Kidney (tissue), 22 donors: ENCODE measurements at places on chromosomes 11 and 22. TPM values are rescaled to one million over a fixed set of nuclear protein-coding genes. Genes with fewer than 3 reads are reported as not detected.

DNA sequence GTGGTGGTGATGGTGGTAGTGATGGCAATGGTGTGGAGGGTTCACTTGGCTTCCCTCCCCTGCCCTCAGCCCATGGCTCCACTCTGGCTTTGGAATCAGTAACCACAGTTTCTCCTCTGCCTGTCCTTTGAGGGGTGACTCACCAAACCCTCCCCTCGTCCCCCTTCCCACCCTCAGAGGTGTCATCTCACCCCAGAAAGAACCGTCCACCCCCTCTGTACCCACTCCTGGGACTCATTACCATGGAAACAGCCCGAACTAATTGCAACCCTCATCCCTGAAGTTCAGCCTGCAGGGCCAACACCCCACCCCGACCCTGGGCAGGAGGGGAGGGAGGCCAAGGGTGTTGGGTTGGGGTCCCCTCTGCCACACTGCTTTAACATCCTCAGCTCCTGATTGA, 26.6 kb downstream of the PHLDB1 start:
- H3K27ac ChIP-seq: peak overlapping the region; percentile 37
- no peak for DNase-seq
- H3K4me1 ChIP-seq: peaks cover 2% of the 10 kb centered on the region
- no peak overlapping the region for H3K4me3 ChIP-seq

GRCh38 chr11:61983419-61983818, 16.0 kb upstream of the FTH1 start:
- no peaks in the 10 kb centered on the region for H3K27me3 ChIP-seq
- peaks cover 8% of the 10 kb centered on the region for H3K4me1 ChIP-seq
- H3K27ac ChIP-seq: no peak overlapping the region
- no peaks in the 10 kb centered on the region for H3K36me3 ChIP-seq
- H3K4me3 ChIP-seq: no peak overlapping the region
- DNase-seq: no peak

DNA sequence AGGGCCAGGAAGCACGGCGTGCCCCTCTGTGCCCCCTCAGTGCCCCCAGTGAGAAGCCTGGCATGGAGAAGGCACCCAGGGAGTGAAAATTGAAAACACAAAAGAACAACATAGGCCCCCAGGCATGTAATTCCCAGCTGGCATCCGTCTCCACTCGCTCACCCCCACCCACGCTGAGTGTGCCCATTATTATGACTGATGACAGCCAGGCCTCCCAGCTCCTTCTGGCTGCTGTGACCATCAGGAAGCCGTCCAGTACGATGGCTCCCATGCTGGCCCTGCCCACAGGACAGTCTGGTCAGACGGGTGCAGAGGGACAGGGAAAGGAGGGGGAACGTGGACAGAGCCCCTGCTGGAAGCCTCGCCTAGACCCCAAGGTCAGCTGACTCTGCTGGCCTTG, 30.1 kb downstream of the ELFN2 start:
- no peak for DNase-seq
- H3K27me3 ChIP-seq: no peaks in the 10 kb centered on the region
- H3K27ac ChIP-seq: no peak overlapping the region
- H3K36me3 ChIP-seq: no peaks in the 10 kb centered on the region

GRCh38 chr11:69000391-69000790, 12.7 kb downstream of the MRGPRF start:
- DNase-seq: peak; percentile 2
- peaks cover 5% of the 10 kb centered on the region for H3K4me1 ChIP-seq
- no peaks in the 10 kb centered on the region for H3K36me3 ChIP-seq
- H3K27ac ChIP-seq: peak overlapping the region; percentile 32
- no peak overlapping the region for H3K4me3 ChIP-seq

GRCh38 chr11:21447871-21448270, 745.0 kb upstream of the ANO5 start:
- H3K4me1 ChIP-seq: no peaks in the 10 kb centered on the region
- H3K36me3 ChIP-seq: no peaks in the 10 kb centered on the region
- no peak overlapping the region for H3K4me3 ChIP-seq
- DNase-seq: no peak
- no peaks in the 10 kb centered on the region for H3K27me3 ChIP-seq

GRCh38 chr11:86069408-86070101, 671 bp upstream of the PICALM start:
- peaks cover 6% of the 10 kb centered on the region for H3K4me1 ChIP-seq
- peak overlapping the region; percentile 99 for H3K27ac ChIP-seq
- no peaks in the 10 kb centered on the region for H3K36me3 ChIP-seq
- no peak for DNase-seq
- H3K4me3 ChIP-seq: peak overlapping the region; percentile 36

DNA sequence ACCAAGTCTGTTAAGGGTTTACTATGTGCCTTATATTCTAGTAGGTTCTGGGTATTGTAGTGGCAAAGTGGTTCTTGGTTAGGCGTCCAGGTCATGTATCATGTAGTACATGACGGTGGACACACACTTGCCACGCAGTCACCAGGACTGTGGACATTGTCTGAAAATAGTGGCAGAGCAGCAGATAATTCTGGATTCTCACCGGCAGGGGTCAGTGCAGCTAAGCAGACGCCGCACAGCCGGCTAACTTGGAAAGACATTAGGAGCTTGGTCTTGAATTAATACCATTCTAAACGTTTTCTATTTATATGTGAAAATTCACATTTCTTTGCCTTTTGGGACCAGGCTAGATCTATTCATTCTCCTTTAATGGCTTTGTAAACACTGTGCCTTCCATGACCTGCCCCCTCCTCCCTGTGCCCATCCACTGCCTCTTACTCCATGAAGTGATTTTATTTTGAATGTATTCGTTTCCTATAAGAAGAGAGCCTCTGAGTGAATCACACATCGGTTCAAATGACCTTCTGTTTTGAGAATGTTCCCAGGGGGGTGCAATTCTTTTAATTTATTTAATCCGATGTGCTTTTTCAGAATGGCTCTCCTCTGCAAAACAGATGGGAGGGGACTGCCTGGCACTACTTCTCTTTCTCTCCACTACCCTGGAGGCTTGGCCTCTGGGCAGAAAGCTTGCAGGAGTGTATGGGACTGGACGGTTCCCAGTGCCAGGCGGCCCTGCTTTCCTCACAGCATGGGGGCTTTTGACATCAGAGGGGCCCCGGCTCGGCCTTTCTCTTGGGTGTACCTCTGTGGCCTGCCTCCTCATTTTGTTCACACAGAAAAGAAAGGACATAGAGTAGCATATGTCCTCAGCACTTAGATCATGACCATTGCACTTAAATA, 378.0 kb downstream of the NTM start:
- no peaks in the 10 kb centered on the region for H3K36me3 ChIP-seq
- H3K4me3 ChIP-seq: no peak overlapping the region
- peak; percentile 68 for DNase-seq
- H3K27ac ChIP-seq: no peak overlapping the region
- no peaks in the 10 kb centered on the region for H3K4me1 ChIP-seq
- no peaks in the 10 kb centered on the region for H3K27me3 ChIP-seq

DNA sequence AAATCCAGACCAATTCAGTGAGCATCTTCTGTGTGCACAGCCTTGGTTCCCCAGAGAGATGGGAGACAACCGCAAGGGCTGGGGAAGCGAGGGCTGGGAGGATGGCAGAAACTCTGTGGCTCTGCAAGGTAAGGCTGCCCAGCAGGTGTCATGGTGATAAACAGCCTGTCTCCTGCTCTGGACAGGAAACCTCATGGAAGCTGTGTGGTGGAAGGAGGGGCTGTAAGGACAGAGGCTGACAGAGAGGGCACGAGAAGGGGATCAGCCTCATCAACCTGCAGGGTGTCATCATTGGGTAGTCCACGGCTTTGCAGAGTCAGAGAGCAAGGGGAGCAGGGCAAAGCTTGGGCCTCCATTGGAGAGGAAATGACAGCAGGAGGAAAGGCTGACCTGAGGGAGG, 138.4 kb upstream of the CADM1 start:
- no peak for DNase-seq
- no peaks in the 10 kb centered on the region for H3K36me3 ChIP-seq
- H3K27ac ChIP-seq: no peak overlapping the region

DNA sequence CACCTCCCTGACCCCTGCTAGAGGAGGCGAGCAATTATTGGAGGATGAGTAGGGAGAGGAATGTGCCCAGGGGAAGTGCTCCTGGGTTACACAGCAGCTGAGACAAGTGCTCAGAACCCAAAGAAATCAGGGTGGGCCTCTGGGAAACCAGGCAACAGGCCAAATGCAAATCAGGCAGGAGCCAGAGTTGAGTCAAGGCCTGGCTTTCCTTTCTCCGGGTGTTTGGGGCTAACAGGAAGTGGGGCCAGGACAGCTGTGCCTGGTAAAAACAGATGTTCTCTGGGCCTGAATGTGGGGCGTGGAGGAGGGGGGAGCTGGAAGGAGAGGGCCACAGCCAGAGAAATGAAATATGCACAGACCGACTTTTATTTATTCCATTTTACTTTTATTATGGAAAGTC, 22.0 kb downstream of the MFNG start:
- no peak overlapping the region for H3K27ac ChIP-seq
- H3K27me3 ChIP-seq: no peaks in the 10 kb centered on the region
- H3K4me3 ChIP-seq: no peak overlapping the region
- H3K4me1 ChIP-seq: no peaks in the 10 kb centered on the region
- no peaks in the 10 kb centered on the region for H3K36me3 ChIP-seq

DNA sequence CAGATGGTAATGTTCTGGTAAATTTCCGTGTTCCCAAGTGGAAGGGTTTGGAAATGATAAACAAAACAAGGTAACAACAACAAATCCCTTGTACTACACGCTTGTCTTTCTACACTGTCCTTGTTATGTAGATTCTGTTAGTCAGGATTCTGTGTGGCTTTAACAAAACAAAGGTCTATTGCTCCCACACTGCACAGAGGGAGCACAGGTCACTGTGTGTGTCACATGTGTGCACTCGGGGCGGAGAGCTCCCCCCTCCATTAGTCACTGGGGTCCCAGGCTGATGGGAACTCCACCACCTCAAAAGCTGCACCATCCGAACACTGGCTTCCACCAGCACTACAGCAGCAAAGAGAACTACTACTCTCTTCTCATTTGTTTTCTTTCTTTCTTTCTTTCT, 227.9 kb downstream of the NTM start:
- no peak overlapping the region for H3K27ac ChIP-seq
- no peak for DNase-seq
- H3K36me3 ChIP-seq: no peaks in the 10 kb centered on the region
- no peaks in the 10 kb centered on the region for H3K4me1 ChIP-seq
- H3K4me3 ChIP-seq: no peak overlapping the region

Gene OR1S2
- total RNA-seq: not detected

DNA sequence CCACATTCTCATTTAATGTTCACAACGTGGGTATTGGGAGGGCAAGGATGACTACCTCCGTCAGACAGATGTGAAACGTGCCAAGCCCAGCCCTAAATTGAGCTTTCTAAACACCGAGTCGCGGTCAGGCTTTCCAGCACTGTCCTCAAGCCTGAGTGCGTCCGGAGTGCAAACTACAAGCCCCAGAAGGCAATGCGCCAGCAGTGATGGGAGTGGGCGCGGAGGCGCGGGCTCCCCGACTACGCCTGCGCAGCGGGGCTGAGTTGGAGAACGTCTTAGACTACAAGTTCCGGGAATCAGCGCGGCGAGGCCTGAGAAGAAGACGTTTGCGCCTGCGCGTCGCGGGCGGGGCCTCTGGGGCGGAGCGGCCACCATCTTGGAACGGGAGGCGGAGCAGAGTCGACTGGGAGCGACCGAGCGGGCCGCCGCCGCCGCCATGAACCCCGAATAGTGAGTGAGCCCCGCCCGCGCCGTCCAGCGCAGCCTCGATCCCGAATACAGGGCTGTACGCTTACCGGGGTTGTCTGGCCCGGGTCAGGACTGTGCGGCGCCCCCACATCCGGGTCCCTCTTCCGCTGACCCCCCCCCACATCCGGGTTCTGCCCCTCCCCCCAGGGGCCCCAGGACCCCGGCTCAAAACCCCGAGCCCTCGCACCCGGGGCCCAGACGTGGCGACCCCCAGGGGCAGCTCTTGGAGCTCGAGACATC, at the start of gene RAB1B:
Gene RAB1B (plus strand): TSS at position 396 of the 708 bp plus-strand sequence. CDS start 41 bp downstream, at position 437.
- peak within 1 kb of the TSS; percentile 92 for H3K4me3 ChIP-seq
- no peaks in the 10 kb centered on the region for H3K27me3 ChIP-seq
- H3K36me3 ChIP-seq: peaks cover 17% of the 10 kb centered on the region
- H3K27ac ChIP-seq: peak within 1 kb of the TSS; percentile 98
- peaks cover 13% of the 10 kb centered on the region for H3K4me1 ChIP-seq

Gene CLTCL1
- 6.3 TPM for total RNA-seq

- H3K4me3 ChIP-seq: no peak overlapping the region
- H3K36me3 ChIP-seq: no peaks in the 10 kb centered on the region
- DNase-seq: no peak
- H3K27ac ChIP-seq: no peak overlapping the region
- peaks cover 3% of the 10 kb centered on the region for H3K27me3 ChIP-seq
These were observed 4.1 kb downstream of the RIC3 start for GRCh38 chr11:8164746-8165145.

DNA sequence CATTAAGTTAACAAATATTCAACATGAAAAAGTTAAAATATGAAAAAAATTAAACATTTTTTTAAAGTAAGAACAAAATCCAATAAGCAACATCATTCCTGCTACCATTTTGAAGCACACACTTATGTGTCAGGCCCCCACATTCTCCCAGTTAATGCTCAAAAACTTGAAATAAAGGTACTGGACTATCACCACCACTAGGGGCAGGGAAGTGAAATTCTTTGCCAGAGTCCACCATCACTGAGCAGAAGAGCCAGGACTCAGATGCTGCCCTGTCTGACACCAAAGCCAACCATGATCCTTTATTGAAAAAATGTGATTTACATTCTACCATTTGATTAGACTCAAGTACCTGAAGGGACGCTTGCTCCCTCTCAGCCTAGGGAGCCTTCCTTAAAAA, 39.1 kb downstream of the PITPNB start:
- peaks cover 2% of the 10 kb centered on the region for H3K36me3 ChIP-seq
- H3K4me1 ChIP-seq: peaks cover 5% of the 10 kb centered on the region
- H3K27ac ChIP-seq: no peak overlapping the region
- no peaks in the 10 kb centered on the region for H3K27me3 ChIP-seq
- H3K4me3 ChIP-seq: no peak overlapping the region

- DNase-seq: no peak
- no peaks in the 10 kb centered on the region for H3K36me3 ChIP-seq
- no peaks in the 10 kb centered on the region for H3K27me3 ChIP-seq
- H3K27ac ChIP-seq: no peak overlapping the region
- H3K4me3 ChIP-seq: no peak overlapping the region
These were observed 24.6 kb downstream of the APIP start for GRCh38 chr11:34891611-34892010.

GRCh38 chr22:31248138-31248745, 36.1 kb downstream of the LIMK2 start:
- DNase-seq: peak; percentile 93
- peak overlapping the region; percentile 87 for H3K4me3 ChIP-seq
- peak overlapping the region; percentile 65 for H3K27ac ChIP-seq
- no peaks in the 10 kb centered on the region for H3K27me3 ChIP-seq
